DMS79 treated with DMSO at 0.1 percent for 48 hours (cell line): ENCODE measurements at places on chromosomes 7 and 10.

DNA sequence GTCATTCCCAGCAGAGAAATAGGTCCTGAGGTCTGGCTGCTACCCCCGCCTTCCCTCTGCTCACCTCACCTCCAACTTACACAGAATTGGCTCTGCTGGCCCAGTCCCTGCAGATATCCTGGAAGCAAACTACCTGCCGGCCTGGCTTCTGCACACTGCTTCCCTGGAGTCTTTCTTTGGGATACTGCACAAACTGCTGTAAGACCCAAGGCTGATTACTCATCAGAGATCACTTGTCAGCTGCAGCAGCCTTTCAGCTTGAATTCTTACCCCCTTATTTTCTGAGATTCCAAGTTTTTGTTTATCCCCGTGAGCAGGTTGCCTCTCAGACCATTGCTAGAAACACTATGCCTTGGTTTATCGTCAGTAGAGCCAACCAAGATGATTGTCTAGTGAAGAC is 426.4 kb downstream of the PHTF2 start:
- DNase-seq: no peak

- no peak for DNase-seq
These were observed 59.9 kb upstream of the KAT6B start for GRCh38 chr10:74766501-74766900.

GRCh38 chr7:121796936-121797656 is 75.9 kb upstream of the PTPRZ1 start:
- no peak for DNase-seq

DNA sequence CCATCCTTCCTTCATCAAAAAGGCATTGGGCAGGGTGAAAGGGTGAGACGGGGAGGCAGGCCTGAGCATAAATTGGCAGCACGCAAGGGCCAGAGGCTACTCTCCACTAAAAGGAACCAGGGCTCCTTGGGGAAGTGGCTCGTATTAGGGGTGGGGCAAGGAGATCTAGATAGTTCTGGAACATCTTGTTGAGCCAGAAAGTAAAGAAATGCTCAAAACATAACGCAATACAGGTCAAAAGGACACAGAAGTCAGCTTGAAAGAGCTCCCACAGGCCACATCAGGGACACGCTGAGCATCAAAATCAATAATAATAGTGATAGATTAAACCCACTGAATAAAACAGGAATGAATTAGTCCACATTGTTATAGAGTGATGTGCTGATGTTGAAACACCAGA is 203.1 kb downstream of the ELMO1 start:
- no peak for DNase-seq

DNA sequence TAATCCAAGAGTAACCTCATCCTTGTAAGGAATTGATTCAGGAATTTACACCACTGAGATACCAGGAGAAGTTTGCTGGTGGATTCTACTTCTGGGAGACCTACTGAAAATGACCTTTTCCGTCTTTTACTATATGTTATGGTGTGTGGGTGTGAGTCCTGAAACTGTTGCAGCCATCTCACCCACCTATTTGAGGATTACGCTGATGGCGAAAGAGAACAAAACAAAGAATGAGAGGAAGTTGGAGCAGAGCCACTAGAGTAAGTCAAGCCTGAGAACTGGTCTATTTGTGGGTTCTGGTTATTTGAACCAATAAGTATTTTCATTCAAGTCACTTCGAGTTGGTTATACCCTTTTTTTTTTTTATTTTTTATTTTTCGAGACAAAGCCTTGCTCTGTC is 12.7 kb upstream of the ABCC2 start:
- peak; percentile 30 for DNase-seq

DNA sequence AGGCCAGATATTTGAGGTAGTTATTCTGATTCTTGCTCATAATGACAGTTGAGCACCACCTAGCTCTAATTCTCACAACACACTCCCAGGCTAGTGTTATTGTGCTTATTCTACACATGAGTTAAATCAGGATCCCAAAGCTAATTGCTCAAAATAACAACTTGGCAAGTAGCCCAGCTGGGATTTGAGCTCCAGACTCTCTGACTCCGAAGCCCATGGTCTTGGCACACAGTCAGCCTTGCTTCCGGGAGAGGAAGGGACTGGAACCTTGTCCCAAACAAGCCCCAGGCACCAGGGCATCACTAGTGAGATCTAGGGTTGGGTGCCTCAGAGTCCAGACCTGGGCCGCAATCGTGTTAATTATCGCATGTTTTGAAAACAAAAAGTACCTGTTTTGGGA is 101.4 kb downstream of the GPAM start:
- DNase-seq: peak; percentile 33
